Nephron progenitor cell (in vitro differentiated cells): ENCODE measurements at places on chromosomes 16 and 17.
A peak's percentile ranks its signal among the peaks of the same experiment; 100 is the strongest.

DNA sequence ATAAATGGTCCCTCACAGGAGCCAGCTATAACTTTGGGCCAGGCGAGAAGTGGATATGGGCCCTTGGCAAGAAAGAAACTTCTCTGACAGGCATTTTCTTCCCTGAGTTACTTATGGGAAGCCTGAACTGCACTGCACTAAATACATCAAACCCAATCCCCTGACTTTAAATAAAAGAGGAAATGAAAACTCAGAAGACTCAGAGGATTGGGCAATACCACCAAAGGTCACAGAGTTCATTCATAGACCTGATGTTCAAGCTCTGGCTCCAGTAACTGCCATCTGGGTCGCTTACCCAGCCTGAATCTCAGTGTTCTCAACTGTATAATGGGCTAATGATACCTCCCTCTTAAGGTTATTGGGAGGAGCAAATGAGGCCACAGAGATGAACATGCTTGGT is 815 bp downstream of the KRT35 start:
- no peak for DNase-seq

- DNase-seq = no peak
Observed at GRCh38 chr16:78584213-78584860, 484.9 kb downstream of the WWOX start.

GRCh38 chr16:89119166-89119621 is 25.5 kb downstream of the ACSF3 start:
- no peak for DNase-seq

- DNase-seq = no peak
Observed at GRCh38 chr17:17447264-17447663, 29.5 kb upstream of the MED9 start.

- no peak for DNase-seq
Observed at GRCh38 chr16:17474037-17474436, 3.3 kb upstream of the XYLT1 start.

DNA sequence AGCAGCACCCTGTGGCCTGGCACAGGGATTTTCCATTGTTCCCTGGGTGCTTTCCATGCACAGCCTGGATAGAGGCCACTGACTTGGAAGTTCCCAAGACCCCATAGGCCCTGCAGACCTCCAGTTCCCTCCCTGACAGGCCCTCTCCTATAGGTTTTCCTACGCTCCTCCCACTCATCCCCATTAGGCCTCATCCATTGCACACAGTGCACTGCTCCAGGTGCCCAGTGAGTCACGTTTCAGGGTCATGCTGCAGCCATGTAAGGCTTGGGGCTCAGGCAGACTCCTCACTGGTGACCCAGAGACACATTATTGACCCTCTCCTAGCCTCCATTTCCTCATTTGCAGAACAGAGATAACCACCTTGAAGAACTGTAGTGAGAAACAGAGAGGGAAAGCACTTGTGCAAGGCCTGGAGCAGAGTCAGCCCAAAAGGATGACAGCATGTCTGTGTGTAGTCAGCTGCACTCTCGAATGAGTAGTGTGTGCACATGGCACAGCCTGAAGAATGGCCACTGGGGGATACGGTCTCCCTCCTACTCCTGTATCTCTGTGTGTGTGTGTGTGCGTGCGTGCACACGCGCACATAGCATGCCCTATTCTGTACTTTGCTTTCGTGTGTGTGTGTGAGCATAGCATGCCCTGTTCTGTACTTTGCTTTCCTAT is 26.8 kb downstream of the DRC3 start:
- DNase-seq = no peak

DNA sequence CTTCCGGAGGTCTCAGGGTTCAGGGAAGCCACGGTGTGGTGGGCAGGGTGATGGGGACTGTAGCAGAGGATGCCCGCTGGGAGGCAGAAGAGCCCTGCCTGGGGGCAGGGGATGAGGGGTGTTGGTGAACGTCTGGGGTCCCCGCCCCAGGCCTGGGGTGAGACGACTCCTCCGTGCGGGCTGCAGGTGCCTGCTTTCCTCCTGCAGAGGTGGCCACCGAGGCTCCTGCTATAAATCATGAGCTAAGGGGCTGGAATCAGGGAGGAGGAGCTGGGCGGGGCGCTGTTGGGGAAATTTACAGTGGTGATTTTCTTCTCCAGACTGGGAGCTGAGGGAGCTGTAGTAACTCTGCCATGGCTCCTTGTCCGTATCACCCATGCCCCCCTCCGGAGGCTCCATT is 167.0 kb downstream of the MRM1 start:
- peak; percentile 54 for DNase-seq

DNA sequence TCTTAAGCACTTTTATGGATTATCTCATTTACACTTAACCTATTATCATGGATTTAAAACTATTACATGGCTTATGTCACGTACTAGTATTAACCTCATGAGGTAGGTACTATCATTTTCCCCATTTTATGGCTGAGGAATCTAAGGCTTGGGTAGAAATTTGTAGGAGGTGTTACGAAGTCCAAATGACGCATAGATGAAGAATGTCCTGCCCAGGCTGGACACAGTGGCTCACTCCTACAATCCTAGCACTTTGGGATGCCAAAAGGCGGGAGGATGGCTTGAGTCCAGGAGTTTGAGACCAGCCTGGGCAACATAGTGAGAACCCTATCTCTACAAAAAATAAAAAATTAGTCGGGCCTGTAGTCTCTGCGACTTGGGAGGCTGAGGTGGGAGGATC is 4.8 kb upstream of the C1QL1 start:
- no peak for DNase-seq

DNA sequence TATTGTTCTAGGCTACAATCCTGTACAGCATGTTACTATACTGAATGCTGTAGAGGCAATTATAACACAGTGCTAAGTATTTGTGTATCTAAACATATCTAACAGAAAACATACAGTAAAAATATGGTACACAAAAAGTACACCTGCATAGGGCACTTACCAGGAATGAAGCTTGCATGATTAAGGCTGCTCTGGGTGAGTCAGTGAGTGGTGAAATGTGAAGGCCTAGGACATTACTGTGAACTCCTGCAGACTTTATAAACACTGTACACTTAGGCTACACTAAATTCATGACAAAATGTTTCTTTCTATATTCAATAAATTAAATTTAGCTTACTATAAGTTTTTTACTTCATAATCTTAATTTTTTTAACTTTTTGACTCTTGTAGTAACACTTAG is 37.1 kb downstream of the AMFR start:
- no peak for DNase-seq

DNA sequence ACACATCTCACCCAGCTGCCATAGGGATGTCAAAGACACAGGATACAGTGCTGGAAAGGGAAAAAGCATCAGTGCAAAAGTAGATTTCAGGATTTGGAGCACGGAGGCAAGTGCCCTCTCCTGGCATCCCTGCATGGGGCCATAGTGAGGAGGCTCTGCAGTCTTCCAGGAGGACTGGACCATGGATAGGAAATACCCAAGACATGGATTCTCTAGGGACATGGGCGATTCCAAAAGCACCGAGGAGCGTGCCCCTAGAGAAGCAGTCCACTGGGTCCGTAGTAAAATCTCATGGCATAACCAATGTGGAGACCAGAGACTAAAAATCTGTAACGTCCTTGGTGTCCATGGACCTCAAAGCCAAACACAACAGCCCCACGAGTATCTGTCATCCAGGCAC is 818.2 kb downstream of the KCNJ18 start:
- DNase-seq = no peak

- no peak for DNase-seq
Observed at GRCh38 chr16:87344931-87345631, 27.9 kb upstream of the C16orf95 start.

- DNase-seq = no peak
Observed at GRCh38 chr17:34852614-34853013, 108.6 kb downstream of the CCT6B start.

DNA sequence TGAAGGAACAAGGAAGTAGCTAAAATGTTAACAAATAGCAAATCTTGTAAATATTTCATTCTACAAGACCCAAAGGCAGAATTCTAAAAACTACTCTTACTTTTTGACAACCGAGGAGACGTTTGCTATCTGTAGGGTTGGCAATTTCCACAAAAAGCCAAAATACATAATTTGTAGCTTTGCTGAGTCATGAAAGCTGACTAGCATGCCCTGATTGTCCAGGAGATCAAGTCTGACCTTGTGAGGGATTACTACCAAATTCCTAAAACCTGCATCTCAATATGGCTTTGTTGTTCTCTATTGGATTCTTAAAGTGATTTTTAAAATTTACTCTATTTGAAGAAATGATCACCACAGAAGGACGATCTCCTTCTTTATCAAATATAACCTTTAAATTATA is 10.8 kb downstream of the DNAJA2 start:
- DNase-seq = no peak

GRCh38 chr17:76119409-76120371 is 16.1 kb upstream of the EXOC7 start:
- no peak for DNase-seq

GRCh38 chr17:46013502-46014165 is 14.6 kb downstream of the STH start:
- DNase-seq = no peak

DNA sequence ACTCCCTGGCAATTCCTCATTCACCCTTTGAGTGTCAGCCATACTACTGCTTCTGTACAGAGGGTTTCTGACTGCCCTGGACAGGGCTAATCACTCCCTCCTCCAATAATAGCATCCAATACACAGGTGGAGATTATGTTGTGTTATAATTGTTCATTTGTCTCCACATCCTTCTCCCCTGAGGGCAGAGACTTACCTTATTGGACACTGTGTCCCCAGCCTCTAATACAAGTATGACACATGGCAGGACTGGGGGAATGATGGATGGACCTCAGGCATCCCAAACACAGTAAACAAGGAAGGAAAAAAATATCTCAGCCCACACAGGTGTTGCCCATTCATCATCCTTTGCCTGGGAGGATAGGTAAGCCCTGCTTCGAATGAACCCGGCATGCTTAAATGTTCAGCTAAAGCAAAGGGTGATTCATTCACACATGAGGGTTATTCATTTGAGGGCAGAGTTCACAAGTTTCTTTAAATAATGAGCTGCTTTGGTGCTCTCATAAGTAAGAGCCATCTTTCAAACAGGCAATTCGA is 34.8 kb downstream of the MMD start:
- no peak for DNase-seq

- DNase-seq = no peak
Observed at GRCh38 chr16:79097771-79098170, 502.8 kb downstream of the MAF start.

- peak; percentile 40 for DNase-seq
Observed at GRCh38 chr16:49810831-49811230, 45.1 kb downstream of the ZNF423 start.

- DNase-seq = no peak
Observed at GRCh38 chr17:75188614-75189013, 5.9 kb upstream of the SUMO2 start.

- DNase-seq = no peak
Observed at GRCh38 chr16:3012828-3013420, at the start of gene CLDN9. TSS of gene CLDN9 (plus strand) at chr16:3012923. CDS start at chr16:3013363, 440 bp downstream.

DNA sequence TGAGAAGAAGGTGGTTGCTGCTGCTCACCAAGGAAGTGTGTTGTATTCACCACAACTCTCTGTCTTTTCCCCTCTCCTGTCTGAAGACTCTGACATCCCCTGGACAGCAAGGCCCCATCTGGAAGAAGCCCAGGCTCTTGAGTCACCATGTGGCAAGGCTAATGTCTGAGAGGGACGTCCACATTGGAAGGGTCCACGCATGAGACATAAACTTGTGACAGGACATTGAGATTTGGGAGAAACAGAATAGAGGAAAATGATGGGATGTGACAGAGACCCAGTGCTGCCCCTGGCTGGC is 176.5 kb downstream of the IRF8 start:
- DNase-seq = no peak

GRCh38 chr16:19132255-19132654 is 18.5 kb downstream of the ITPRIPL2 start:
- DNase-seq = no peak

- no peak for DNase-seq
Observed at GRCh38 chr16:66741169-66741900, 10.1 kb downstream of the DYNC1LI2 start.

DNA sequence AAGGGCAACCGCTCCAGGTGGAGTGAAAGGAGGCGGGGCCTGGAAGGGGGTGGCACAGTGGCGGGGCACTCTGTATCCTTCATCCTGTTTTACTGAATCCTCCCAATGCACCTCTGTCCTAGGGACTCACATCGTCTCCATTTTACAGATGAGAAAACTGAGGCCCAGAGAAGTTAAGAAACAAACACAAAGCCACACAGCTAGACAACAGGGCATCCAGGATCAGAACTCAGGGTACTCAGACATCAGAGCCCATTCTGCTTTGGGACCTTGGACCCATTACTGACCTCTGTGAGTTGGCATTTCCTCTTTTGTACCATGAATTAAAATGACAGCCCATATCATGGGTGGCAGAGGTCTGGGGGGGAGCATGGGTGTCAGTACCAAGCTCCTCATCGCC is 129.2 kb downstream of the CPPED1 start:
- DNase-seq = no peak

GRCh38 chr16:47644661-47645060 is 183.5 kb downstream of the PHKB start:
- DNase-seq = no peak

DNA sequence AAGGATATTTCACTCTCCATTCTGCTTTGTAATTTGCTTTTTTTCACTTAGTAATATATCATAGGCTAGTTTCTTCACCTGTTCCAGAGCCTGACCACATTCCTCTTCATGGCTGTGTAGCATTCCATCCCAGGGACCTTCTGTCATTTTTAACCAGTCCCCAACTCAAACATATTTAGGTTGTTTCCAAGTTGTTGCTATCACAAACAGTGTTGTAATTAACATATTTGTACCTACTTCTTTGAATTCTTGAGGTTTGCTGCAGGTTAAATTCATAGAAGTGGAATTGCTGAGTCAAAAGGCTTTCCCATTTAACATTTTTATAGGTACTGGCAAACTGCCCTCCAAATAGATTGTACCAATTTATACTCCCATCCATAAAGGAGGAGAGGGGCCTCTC is 65.1 kb upstream of the MED9 start:
- no peak for DNase-seq

- DNase-seq = no peak
Observed at GRCh38 chr16:2769675-2770056, 7.4 kb downstream of the ELOB start.

DNA sequence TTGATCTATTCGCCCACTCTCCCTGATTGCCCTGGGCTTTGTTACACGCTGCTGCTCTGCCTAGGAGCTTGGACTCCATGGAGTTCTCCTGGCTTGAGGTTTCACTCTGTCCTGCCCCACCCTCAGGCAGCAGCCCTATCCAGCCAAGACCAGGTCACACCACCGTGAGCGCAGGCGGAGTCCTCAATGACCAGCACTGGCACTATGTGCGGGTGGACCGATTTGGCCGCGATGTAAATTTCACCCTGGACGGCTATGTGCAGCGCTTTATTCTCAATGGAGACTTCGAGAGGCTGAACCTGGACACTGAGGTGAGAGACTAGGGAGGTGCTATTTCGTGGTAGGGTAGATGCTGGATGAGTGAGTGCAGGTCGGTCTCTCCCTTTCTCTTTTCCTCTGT is 3.5 kb downstream of the CNTNAP1 start:
- DNase-seq = no peak

- DNase-seq = no peak
Observed at GRCh38 chr17:17028878-17029535, 13.2 kb upstream of the MPRIP start.

GRCh38 chr16:89473791-89474414 is 16.5 kb downstream of the ANKRD11 start:
- DNase-seq = no peak
